ENCODE measurements at places on chromosomes 5 and 9. TPM values are rescaled to one million over a fixed set of nuclear protein-coding genes. Genes with fewer than 3 reads are reported as not detected.

The IFNA2 gene
- total RNA-seq = not detected

The GNA14 gene
- 0.25 TPM for total RNA-seq

The ZNF608 gene
- 5.6 TPM for total RNA-seq

The CCNI2 gene
- total RNA-seq = 1.4 TPM

The C9orf152 gene
- total RNA-seq = not detected

The FLT4 gene
- total RNA-seq = 0.17 TPM

The CDC25C gene
- 19.3 TPM for total RNA-seq

The LIX1 gene
- not detected for total RNA-seq

The BHMT gene
- total RNA-seq = 0.44 TPM

The AGGF1 gene
- 22.2 TPM for total RNA-seq

The SLC36A3 gene
- not detected for total RNA-seq

The TMEM252 gene
- not detected for total RNA-seq

The ZNF367 gene
- total RNA-seq = 18.1 TPM

The MEIKIN gene
- not detected for total RNA-seq

The F2RL1 gene
- 119 TPM for total RNA-seq

DNA sequence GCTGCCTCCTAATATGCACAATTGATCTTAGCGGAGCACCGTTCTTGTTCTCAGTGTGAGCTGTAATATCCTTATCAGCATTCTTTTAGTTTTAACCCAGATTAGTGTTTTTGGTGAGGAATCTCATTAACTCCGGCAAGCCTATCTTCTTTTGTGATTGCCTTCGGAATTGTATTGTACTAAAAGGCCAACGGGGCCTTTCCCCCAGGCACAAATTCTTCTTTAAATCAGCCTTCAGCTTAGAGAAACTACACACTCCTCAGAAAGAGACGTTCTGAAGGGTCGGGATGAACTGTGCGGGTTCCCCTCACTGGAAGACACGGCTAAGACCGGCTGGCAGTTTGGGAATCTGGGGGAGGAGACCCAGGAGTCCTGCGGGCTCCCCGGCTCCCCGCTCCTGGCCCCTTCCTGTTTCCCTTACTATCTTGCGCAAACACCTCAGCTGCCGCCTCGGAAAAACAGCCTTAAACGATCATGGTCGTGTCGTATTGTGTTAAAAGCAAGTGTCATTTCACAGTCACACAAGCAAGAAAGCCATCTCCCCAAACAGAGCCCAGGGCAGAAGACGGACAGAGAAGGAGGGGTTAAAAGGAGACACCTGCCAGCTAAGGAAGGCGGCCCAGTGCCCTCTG, 353.1 kb upstream of the IRX2 start:
- no peak for DNase-seq

DNA sequence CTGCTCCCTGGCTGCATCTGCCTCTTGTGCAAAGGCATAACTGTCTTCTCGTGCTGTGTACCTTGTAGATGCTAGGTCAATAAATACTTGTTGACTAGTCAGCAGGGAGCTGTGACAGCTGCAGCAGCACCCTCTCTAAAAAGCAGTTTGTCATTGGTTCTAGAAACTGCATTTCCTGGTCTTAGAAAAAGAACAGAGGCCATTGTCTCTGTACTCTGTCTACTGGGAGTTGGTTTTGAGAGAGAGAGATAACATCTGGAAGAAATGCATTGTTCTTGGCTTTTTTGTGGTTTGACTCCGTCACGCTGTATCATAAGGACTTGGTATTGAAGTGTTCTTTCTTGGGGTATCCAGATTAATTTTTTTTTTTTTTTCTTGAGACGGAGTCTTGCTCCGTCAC, 32.3 kb downstream of the SH3GLB2 start:
- DNase-seq = no peak

GRCh38 chr5:126920291-126920690, 110.1 kb downstream of the MARCHF3 start:
- DNase-seq = no peak

GRCh38 chr5:134026521-134027287, 21.9 kb upstream of the VDAC1 start:
- DNase-seq = peak; percentile 56

DNA sequence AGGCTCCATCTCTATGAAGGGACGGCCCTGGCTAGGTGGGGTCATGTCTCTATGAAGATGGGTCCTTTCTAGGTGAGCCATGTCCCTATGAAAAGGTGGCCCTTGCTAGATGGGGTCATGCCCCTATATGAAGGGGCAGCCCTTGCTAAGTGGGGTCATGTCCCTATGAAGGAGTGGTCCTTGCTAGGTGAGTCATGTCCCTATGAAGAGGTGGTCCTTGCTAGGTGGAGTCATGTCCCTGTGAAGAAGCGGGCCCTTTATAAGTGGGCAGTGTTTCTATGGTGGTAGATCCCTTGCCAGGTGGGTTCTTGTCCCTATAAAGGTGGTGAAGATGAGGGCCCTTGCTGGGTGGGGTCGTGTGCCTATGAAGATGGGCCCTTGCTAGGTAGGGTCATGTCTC, 283.0 kb upstream of the IRX2 start:
- no peak for DNase-seq

- no peak for DNase-seq
These were observed 26.3 kb downstream of the SLC44A1 start for GRCh38 chr9:105270711-105271110.

- no peak for DNase-seq
These were observed 27.0 kb upstream of the PRRC2B start for GRCh38 chr9:131366761-131367401.

DNA sequence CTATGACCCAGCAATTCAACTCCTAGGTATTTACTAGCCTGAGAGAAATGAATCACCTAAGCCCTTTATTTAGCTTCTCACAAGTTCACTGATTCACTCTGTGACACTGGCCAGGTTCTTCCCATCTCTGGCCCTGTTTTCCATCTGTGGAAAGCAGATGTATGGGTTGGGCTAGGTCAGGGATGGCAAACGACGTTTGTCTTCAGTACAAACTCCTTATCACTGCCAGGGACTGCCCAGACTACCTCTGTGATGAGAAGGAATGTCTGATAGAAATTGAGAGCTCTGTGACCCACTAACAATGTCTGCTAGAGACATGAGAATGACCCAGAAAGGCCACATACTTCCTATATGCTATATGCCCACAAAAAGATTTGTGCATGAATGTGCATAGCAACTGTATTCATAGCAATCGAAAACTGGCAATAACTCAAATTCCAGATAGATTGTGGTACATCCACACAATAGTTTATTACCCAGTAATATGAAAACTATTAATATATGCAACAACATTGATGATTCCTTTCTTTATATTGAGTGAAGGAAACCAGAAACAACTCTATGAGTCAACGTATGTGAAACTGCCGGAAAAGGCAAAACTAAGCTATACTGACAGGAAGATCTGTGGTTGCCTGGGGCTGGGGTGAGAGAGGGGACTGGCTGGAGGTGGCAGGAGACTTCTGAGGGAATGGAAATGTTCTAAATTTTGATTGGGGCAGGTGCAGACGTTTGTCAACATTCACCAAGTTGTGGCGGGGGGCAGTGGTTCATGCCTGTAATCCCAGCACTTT, 32.0 kb upstream of the ADAM19 start:
- peak; percentile 73 for DNase-seq

- DNase-seq = no peak
These were observed 243.9 kb downstream of the IRX2 start for GRCh38 chr5:2507611-2508010.

DNA sequence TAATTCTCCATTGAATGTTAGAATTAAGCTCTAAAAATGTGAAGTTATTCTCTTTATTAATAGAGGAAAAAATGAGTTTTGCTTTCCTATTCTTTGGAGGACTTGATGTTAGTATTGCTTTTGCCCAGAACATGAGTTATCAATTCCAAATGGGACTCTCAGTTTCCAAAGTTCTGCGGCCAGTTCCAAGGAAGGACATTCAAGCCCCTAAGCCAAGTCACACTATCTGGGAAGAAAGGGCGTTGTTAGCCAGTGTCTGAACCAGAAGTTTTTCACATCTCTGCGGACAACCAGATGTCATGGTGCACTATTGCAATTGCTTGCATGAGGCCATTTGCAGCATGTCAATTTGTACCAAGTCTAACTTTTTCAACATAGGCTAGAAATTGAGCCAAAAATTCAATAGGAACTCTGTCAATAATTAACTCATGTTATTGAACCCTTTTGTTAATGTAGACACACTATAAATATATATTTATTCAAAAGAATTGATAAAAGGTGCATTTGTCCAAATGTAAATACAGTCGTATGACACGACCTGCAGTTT, 183.3 kb upstream of the PIK3R1 start:
- DNase-seq = no peak

- DNase-seq = no peak
These were observed 49.7 kb downstream of the CYSTM1 start for GRCh38 chr5:140224658-140225057.

- DNase-seq = no peak
These were observed 2.3 kb downstream of the P4HA2 start for GRCh38 chr5:132225165-132226032.

- DNase-seq = no peak
These were observed 422.3 kb downstream of the SPATA31D1 start for GRCh38 chr9:82410866-82411265.

- DNase-seq = no peak
These were observed 419.4 kb downstream of the SEMA5A start for GRCh38 chr5:9126490-9126889.

- no peak for DNase-seq
These were observed 120.0 kb downstream of the TRIO start for GRCh38 chr5:14263113-14263512.

DNA sequence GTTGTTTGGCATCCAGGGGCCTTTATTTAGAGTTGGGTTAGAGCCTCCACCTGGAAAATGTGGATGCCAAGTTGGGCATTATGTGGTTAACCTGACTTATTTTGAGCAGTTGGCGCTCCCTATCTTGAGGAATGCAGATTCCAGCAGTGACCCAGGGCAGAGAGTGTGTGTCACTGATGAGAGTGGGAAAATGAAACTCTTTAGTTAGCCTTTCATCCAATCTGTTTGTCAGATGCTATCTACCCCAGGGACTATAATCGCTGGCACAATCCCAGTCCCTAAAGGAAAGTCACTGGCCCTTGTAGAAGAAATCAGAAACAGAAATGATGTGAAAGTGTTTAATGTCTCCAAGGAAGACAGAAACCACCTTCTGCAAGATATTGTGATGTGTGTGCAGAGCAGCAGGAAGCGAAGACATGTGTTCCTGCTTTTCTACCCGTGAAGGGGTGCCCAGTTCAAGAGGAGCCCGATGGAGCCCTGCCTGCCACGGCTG, 10.2 kb upstream of the STING1 start:
- no peak for DNase-seq

DNA sequence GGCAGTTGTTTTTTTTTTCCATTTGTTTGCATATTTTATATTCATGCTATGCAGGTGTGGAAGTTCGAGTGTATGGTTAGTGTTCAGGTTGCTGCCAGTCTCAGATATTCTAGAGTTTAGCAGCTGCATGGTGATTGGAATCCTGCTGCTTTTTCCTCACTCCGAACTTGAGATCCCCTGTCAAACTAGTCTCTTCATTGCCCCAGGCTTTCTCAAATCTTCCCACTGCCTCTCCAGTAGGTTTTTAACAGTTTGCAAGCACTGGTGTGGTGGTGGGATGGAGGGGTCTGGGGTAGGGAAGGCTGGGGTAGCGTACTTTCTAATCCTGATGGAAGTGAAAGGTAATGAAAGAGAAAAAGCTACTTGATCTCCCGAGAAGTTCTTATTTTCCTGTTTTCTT, 112.9 kb downstream of the CHSY3 start:
- no peak for DNase-seq

GRCh38 chr9:573691-574410, 267.6 kb upstream of the DMRT1 start:
- DNase-seq = no peak

DNA sequence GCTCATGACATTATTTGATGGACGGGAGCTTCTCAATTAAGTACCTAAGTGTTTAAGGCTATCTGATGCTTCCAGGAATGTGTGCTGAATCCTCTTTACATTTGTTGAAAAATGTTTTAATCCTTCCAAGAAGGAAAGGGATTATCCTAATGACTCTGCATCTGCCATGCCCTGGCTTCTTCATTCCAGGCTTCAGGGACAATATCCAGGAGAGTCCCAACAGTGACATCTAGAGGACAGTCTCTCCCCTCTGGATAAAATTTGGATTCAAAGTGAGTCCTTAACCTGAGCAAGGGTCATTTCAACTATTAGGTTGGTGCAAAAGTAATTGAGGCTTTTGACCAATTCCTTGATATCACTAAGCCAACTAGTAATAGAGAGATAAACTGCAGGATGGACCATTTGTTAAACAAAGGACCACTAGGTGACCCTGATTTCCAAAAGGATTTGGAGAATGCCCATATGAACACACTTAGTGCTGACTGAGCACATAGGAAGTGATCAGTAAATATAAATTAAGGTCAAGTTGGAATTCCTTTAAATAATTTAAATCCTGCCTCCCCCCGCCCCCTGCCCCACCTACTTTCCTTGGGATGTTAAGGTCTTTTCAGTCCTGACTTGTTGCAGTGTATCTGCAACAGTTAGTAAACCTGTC, 19.1 kb downstream of the TNFSF8 start:
- no peak for DNase-seq

DNA sequence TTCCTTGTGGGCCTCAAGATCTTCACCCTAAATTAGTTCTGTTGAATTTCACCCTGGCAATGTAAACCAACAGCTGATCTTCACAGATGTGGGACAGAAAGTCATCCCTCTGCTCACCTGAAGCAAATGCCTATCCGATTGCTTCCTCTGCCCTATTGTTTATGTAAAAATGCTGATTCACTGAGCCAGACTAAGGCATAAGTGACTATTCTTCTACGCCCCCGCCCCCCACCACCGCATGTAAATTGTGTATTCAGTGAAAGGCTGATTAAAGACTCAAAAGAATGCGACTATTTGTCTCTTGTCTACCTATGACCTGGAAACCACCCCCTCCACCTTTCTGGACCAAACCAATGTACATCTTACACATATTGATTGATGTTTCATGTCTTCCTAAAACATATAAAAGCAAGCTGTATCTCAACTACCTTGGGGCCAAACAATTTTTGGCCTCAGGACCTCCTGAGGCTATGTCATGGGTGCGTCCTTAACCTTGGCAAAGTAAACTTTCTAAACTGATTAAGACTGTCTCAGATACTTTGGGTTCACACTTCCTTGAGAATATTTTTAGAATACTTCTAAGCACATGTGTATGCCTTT, 129.7 kb upstream of the BOD1 start:
- no peak for DNase-seq

DNA sequence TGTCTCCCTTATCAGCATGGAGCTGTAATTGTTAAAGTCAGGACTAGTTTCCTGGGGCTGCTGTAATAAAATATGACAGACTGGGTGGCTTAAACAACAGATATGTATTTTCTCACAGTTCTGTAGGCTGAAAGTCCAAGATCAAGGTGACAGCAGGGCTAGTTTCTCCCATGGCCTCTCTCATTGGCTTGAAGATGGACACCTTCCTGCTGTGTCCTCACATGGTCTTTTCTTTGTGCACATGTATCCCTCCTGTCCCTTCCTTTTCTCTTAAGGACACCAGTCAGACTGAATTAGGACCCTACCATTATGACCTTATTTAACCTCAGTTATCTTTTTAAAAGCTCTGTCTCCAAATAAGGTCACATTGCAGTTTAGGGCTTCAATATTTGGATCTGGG, 700.5 kb upstream of the MEF2C start:
- no peak for DNase-seq

DNA sequence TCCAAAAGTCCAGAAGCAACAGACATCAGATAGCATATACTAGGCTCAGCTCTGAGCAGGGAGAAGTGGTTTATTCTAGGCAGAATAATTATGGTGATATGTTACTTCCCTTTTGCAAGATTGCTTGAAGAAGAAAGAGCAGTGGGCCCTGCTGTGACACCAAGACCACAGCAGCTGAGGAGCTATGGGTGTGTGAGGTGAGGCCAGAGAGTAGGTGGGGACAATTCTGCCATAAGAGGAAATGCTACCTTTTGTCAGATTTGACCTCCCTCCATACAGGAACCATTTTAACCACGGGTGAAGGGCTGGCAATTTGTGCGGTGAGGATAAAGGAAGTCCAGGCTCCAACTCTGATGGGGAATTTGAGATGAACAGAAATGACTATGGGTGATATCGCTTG, 51.3 kb downstream of the TNFSF15 start:
- DNase-seq = no peak

Data from HCT116 (cell line).